Mucosa of descending colon (tissue), 3 donors: ENCODE measurements at places on chromosomes 7 and 10.

DNA sequence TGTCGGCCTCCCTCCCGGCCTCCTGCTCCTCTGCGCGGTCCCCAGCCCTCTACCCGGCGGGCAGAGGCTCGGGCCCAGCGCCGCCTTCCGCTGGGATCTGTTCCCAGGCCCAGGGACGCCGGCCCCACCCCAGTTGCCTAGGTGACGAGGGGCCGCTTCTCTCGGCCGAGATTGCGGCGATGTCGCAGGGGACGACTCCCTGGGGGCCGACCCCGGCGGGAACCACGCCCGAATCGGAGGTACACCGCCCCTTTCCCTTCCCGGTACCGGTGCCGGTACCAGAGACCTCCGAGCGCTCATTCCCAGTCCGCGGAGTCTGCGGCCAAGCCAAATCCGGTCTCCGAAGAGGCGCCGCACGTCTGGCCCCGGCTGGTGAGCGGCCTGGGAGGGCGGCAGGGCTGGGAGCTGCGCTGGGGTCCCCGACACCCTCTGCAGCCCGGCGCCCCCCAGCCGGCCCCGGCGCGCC is at the start of gene CABCOCO1:
Gene CABCOCO1 (plus strand): TSS at position 136 of the 466 bp plus-strand sequence. CDS start 44 bp downstream, at position 180.
- DNase-seq: peak; percentile 71

GRCh38 chr10:35103882-35104281 is 13.7 kb upstream of the CUL2 start:
- no peak for DNase-seq

- no peak for DNase-seq
Measured at GRCh38 chr7:43653891-43654504, 71.1 kb downstream of the STK17A start.

DNA sequence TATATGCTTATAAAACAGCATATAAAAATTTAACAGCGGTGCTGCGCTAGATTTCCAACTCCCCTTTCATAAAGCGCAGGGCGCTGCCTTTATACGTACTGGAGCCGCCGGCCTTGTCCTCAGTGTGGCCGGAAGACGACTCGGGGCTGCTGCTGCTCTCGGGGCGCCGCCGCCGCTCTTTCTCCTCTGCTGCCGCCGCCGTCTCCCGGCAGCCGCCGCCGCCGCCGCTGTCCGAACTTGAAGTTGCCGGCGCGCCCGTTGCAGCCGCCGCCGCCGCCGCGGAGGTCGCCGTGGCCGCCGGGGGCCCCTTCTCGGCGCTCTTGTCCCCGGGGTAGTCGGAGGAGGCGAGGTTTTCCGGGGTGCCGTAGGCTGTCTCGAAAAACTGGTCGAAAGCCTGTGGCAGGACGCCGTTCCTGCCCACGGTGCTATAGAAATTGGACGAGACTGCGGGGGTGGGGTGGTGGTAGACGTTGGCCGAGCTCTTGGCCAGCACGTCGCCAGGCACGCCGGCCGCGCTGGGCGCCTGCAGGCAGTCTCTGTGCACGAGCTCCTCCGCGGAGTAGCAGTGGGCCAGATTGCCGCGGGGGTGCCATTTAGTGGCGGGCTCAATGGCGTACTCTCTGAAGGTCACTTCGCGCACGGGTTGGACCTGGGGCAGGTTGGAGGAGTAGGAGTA is 557 bp downstream of the HOXA11 start:
- peak; percentile 81 for DNase-seq
